Activated CD8-positive, alpha-beta T cell treated with anti-CD3 and anti-CD28 coated beads for 36 hours (primary cell): ENCODE measurements at places on chromosomes 1 and 21. TPM values are rescaled to one million over a fixed set of nuclear protein-coding genes. Genes with fewer than 3 reads are reported as not detected.

GRCh38 chr1:212294983-212295382 is 9.8 kb downstream of the PPP2R5A start:
- H3K27ac ChIP-seq = no peak overlapping the region
- H3K4me3 ChIP-seq = no peak overlapping the region
- H3K36me3 ChIP-seq = peaks cover 9% of the 10 kb centered on the region
- DNase-seq = no peak
- H3K4me1 ChIP-seq = peaks cover 71% of the 10 kb centered on the region
- H3K27me3 ChIP-seq = no peaks in the 10 kb centered on the region

FCAMR gene
- total RNA-seq = not detected

DNA sequence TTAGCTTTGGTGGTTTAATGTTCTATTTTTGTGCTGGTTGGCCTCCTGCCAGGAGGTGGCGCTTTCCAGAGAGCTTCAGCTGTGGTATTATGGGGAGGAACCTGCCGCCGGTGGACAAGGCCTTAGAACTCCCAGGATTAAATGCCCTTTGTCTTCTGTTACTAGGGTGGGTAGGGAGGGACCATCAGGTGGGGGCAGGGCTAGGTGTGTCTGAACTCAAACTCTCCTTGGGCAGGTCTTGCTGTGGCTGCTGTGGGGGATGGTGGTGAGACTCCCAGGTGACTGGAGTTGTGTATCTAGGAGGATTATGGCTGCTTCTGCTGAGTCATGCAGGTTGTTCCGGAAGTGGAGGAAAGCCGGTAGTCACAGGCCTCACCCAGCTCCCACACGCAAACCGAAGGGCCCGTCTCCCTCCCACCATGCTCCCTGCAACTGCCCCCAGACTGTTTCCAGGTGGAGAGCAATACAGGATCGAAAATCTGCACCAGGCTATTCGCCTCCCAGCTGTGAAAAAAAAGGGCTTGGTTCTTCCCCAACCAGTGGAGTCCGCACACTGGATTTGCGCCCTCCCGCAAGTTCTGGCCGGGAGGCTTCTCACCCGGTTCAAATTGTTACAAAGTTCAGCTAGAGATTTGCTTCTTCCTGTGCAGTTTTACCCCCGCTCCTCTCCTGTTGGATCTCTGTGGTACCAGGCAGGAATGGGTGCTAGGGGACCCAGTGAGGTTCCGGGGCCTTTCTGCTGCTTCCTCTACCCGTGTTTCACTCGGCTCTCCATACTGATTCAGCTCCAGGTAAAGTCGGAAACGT is 220.5 kb downstream of the CENPF start:
- peak; percentile 18 for DNase-seq
- H3K27ac ChIP-seq = no peak overlapping the region
- no peaks in the 10 kb centered on the region for H3K36me3 ChIP-seq
- no peaks in the 10 kb centered on the region for H3K27me3 ChIP-seq

GRCh38 chr1:229942501-229942900 is 124.5 kb upstream of the GALNT2 start:
- no peak overlapping the region for H3K4me3 ChIP-seq
- no peaks in the 10 kb centered on the region for H3K4me1 ChIP-seq
- no peak overlapping the region for H3K27ac ChIP-seq
- H3K27me3 ChIP-seq = peaks cover 2% of the 10 kb centered on the region
- no peak for DNase-seq

PM20D1 gene
- 0.22 TPM for total RNA-seq
